HuH-7.5 (cell line): ENCODE measurements at places on chromosomes 16 and 17.

- DNase-seq = no peak
These were observed 43.7 kb downstream of the USP22 start for GRCh38 chr17:20999044-20999573.

- DNase-seq = peak; percentile 96
These were observed 410 bp upstream of the HOXB5 start for GRCh38 chr17:48593840-48594537.

DNA sequence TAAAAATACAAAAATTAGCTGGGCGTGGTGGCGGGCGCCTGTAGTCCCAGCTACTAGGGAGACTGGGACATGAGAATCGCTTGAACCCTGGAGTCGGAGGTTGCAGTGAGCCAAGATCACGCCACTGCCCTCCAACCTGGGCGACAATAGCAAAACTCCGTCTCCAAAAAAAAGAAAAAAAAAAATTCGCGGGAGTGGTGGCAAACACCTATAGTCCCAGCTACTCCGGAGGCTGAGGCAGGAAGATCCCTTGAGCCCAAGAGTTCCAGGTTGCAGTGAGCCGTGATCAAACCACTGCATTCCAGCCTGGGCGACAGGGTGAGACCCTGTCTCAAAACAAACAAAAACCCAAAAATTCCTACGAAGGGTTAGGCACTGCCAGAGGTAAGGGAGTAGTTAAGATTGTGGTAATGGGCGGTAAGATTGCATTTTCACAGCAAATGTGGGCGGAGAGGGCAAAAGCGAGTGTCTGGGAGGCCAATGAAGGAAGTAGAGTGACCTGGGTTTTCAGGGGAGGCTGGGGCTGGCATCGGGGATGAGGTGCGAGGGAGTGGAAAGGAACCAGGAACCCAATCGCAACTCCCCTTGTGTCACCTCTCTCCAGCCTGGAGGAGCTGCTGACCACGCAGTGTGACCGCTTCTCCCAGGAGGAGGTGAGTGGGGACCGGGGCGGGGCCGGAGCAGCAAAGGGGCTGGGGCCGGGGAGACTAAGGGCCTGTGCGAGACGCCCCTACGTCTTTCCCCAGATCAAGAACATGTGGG, 2.6 kb downstream of the MYL11 start:
- no peak for DNase-seq

GRCh38 chr17:8187517-8188262, 2.3 kb downstream of the BORCS6 start:
- DNase-seq = peak; percentile 80

DNA sequence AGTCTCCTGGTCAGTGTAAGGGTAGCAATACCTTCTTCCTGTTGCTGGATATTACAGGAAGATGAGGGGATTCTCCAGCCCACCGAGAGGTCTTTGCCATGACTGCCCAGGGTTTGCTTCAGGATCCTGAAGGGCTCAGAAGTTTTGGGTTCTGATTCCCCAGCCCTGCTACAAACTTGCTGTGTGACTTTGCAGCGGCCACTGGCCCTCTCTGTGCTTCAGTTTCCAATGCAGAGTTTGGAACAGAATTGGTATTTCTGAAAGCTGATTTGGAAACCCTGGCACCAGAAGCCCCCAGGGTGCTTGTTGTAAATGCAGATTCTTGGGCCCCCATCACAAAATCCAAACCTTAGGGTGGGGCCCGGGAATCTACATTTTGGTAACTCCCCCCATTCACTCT, 14.7 kb downstream of the KCNG4 start:
- DNase-seq = no peak

DNA sequence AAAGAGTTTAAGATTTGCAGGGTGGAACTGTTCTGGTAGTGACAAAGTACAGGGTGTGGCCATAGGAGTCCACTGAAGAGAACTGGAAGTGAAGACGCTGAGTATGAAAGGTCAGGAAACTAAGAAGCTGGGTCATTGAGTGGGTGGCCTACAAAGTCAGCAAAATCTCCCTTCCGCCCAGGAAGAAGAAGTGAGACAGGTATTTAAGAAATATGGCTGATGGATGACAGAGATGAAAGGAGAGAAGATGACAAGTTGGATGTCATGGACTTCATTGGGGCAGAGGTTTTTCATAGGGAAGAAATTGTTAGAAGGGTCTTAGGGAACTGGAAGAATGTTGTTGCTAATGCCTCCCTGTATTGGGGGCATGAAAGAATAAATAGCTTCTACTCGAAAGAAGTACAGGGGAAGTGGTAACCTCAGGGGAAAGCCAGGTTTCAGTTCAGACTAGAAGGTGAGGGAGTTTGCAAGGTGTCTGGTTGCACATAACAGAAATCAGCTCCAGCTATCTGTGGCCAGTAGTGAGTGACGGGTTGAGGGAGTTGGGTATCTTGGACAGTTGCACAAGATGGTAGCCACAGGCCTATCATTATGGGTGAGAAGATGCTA, 33.6 kb upstream of the MED13 start:
- no peak for DNase-seq

GRCh38 chr16:9908613-9909012, 273.6 kb downstream of the GRIN2A start:
- DNase-seq = no peak
